ENCODE measurements at places on chromosomes 2 and 18.

DNA sequence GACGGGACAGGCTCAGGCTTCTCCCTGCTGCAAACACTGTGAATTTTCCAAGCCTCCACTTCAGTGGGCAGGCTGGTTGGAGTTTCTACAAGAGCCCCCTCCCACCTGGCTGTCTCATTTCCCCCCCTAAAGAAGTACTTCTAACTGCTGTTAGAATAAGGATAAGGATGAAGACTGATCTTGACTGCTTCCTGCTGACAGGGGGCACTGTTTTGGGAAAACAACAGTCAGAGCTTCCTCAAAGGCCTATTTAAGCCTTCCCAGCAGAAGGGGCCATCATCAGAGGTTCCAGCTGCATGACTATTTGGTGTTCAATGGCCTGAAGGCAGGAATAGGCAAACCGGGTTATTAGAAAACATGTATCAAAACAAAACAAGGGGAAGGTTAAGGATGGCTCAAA, 1162.8 kb downstream of the DSC3 start:
- no peak for DNase-seq

DNA sequence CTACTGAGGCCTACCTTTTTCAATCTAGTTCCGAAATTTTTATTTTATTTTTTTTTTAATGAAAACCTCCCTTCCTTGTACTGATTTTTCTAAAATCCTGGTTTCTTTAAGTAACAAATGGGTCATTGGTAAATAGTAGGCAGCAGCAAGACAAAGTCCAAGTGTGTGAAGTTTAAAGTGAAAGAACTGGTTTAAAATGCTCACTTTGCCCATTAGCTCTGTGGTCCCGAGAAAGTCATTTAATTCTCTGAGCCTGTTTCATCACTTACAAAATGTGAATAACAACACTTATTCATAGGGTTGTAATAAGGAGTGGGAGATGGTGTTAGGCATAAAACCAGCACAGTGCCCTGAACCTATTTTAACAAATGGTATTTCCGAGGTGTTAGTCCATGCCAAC, 426.2 kb downstream of the ERBB4 start:
- no peak for DNase-seq

GRCh38 chr2:11703700-11704099, 33.7 kb upstream of the NTSR2 start:
- no peak for DNase-seq

GRCh38 chr2:127697482-127698180, 3.7 kb upstream of the SFT2D3 start:
- DNase-seq = no peak

DNA sequence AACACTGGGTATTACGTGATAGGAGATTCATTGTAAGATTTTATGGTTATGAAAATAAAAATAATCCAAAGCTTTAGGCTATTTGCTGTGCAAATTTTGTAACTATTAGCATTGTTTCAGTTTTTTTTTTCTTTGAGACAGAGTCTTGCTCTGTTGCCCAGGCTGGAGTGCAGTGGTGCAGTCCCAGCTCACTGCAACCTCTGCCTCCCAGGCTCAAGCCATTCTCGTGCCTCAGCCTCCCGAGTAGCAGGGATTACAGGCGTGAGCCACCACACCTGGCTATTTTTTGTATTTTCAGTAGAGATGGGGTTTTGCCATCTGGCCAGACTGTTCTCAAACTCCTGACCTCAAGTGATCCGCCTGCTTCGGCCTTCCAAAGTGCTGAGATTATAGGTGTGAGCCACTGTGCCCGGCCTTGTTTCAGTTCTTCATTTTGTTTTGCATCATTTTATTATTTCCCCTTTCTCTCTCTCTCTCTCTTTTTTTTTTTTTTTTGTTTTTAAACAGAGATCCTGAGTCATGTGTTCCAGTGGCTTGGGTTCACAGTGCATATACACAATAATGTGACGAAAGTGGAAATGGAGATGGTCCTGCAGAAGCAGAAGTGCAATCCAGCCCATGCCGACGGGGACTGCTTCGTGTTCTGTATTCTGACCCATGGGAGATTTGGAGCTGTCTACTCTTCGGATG, 25.8 kb downstream of the CASP10 start:
- peak; percentile 13 for DNase-seq

DNA sequence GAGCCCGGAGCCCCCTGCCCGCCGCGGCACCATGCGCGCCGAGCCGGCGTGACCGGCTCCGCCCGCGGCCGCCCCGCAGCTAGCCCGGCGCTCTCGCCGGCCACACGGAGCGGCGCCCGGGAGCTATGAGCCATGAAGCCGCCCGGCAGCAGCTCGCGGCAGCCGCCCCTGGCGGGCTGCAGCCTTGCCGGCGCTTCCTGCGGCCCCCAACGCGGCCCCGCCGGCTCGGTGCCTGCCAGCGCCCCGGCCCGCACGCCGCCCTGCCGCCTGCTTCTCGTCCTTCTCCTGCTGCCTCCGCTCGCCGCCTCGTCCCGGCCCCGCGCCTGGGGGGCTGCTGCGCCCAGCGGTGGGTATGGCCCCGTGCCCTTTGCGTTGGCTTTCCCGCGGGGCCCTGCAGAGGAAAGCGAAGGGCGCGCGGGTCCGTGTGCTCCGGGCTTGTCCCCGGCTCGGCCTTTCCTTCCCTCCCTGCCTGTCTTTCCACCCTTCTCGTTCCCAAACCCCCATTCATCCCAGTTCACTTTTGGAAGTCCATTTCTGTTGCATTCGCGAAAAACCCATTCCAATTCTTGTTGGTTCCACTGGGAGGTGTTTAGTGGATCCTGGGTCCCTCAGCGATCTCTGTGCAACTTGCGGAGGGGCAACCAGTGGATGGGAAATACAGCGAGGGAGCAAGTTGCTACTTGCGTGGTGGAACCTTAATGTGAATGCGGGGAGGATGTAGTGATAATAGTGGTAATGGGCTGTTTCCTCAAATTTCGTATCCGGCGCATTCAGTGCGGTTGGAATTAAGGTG, 599 bp downstream of the ADAM23 start:
- no peak for DNase-seq

GRCh38 chr2:48180557-48180956, 274.3 kb upstream of the FBXO11 start:
- DNase-seq = no peak

DNA sequence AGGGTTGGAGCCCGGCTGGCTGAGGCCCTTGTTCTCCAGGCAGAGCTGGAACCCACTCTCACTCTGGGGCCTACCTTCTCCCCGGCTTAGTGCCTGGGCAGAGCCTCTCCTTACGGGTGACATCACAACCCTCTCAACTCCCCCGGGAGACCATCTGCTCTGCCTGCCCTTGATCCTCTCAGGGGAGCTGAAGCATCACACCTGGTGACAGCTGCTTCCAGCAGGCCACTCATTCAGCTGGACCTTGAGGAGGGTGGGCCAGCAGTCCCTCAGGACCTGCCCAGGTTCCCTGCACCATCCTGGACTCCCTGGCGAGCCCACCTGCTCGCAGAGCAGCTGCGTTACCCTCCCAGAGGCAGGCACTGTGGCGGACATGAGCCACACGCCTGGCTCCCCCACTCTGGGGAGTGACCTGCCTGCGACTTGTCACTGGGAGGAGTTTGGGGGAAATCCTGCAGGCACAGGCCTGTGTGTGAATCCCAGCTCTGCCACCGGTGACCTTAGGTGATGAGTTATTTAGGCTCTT, 13.1 kb downstream of the HS6ST1 start:
- DNase-seq = no peak

DNA sequence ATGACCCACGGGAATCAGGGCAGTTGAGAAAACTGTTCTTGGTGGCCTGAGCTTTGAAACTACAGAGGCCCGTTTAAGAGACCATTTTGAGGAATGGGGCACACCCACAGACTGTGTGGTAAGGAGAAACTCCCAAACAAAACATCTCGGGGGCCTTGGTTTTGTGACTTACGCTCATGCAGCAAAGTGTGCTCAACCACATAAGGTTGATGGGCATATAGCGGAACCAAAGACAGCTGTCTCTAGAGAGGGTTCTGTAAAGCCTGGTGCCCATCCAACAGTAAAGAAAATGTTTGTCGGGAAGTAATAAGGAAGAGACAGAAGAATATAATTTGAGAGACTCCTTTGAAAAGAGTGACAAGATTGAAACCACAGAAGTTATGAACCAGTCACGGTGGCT, 5.4 kb downstream of the MRO start:
- DNase-seq = no peak

- DNase-seq = no peak
Measured at GRCh38 chr2:46216213-46216612, 81.0 kb upstream of the EPAS1 start.

GRCh38 chr2:23008951-23009350, 376.0 kb upstream of the KLHL29 start:
- no peak for DNase-seq

DNA sequence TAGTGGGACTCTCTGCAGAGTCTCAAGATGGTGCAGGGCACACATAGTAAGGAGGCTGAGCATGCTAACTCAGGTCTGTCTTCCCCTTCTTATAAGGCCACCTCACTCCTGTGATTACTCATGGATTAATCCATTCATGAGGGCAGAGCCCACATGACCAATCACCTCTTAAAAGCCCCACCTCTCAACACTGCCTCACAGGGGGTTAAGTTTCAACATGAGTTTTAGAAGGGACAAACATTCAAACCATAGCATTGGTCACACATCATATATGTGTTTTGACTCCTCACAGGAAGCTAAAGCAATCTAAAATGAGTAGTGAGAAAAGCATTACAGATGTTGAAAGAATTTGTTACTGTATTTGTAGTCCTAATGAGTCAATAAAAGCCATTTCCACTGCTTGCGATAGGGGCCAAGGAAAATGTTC, 57.5 kb downstream of the DTNA start:
- no peak for DNase-seq

DNA sequence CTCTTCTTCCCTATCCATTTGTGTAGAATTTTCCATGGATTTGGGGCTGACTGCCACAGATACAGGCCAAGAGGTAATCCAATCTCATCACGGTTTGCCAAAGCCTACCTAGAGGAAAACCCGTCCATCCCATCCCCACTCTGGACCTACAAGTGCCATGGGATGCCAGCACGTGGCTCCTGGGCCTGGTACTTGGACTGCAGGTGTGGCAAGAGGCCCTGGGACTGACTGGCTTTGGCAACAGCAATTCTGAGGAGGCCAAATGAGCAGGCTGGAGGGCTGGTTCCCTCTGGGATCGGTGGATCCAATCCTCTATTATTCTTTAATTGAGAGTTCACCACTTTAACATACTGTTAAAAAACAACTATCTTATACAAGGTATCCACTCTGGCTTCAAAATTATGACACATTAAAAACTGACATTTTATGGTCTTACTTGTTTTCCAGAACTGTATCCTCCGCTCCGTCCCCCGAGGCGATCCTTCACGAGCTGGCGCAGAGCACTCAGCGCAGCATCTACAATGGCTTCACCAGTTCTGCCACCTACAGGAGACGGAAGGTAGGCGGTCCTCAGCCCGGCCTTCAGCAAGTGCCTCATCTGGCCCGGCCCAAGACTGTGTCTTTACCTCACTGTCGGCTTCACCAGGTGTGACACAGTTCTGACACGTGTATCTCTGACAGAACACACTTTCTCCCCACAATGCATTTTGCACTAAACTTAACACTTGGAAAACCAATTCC, 19.8 kb downstream of the PDIA6 start:
- no peak for DNase-seq

GRCh38 chr2:231308631-231309428, 86.7 kb upstream of the B3GNT7 start:
- DNase-seq = no peak

DNA sequence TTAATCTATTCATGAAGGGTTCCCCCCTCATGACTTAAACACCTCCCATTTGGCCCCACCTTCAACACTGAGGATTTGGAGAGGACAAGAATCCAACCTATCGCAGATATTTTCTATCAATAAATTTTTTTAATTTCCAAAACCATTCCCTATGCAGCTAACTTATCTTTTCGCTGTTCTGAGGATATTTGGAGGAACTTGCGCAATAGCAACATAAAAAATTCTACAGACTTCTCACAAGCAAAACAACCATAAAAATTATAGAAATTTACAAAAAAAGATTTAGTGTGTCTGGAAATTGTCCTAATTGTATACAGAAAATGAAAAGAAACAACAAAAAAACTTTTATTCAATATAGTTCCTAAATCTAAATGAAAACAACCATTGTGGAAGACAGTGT, 1472.7 kb upstream of the ZEB2 start:
- no peak for DNase-seq

DNA sequence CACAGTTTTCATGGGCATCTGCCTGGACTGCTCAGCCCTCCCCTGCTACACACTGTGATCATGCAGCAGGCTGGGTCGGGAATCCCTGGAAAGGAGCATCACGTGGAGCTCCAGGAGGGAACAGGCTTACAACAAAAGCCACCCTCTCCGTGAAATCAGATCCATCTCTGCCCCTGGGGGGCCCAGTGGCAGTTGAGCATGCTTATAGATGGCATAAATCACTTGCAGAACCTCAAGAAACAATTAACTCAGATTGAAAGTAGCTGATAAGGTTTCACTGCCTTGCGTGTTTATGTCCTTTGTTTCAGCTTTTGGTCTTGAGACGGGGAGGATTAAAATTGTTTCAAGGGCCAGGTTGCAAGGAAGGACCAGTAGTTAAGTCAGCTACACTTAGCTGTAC, 354.8 kb upstream of the MEIS1 start:
- DNase-seq = no peak

- DNase-seq = no peak
Measured at GRCh38 chr2:109460553-109461324, 153.0 kb downstream of the SEPTIN10 start.

All from esophagus squamous epithelium (tissue), 5 donors.